ENCODE measurements at places on chromosomes 11 and 22.

GRCh38 chr11:123616505-123617198 is 37.8 kb downstream of the SCN3B start:
- DNase-seq = no peak

GRCh38 chr11:120608760-120609211 is 97.2 kb downstream of the GRIK4 start:
- no peak for DNase-seq

DNA sequence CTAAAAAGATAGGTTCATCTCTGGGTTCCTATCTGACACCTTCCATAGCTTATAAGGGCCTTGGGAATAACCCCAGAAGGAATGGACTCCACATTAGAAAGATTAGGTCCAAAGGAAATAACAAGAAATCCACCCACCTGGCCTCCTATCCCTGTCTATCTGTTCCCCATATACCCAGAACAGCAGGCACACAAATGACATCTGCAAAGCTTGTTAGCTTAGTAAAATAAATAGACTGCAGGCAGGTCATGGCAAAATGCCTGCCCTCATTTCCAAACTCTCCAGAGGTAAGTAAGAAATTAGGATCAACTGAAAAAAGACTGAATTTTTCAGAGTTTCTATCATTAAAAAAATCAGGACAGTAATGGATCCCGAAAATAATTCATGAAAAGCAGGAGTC is 489.5 kb downstream of the DLG2 start:
- DNase-seq = no peak

DNA sequence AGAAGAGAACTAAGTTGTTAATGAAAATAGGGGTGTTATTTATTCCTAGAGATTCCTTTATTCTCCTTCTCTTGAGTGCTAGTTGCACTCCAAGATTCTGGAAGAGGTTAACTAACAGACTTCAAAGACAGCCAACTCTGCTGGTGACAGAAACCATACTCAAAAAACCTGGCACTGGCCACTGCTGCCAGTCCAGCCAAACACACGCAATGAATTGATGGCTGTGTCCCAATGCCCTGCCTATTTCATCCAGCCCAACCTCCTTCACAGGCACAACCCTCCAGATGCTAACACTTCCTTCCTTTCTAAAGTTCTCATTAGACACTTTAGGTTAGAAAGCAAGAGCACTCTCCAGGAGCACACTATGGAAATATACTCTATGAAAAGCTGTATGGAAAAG is 150.8 kb upstream of the C11orf58 start:
- no peak for DNase-seq

DNA sequence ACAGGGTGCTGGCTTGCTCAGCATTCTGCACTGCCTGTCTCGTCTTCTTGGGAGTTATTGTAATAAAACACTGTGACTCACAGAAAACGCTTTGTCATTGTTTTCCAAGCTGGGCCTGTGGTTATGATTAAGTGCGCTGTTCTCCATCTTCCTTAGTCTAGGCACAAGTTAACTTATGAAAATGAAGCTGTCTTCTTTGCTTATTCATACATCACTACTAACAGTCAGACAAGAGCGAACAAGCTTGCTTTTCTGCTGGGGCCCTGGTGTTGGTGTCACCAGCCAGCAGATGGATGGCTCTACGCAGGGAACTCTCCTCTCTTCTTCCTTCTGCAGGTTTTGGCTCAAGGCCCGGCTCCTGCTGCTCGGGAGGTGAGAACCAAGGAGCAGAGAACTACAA is 380.1 kb upstream of the SYN3 start:
- no peak for DNase-seq

- no peak for DNase-seq
Measured at GRCh38 chr11:32141745-32142546, 51.1 kb downstream of the RCN1 start.

GRCh38 chr11:119263352-119263940 is 53.5 kb downstream of the MCAM start:
- DNase-seq = no peak

DNA sequence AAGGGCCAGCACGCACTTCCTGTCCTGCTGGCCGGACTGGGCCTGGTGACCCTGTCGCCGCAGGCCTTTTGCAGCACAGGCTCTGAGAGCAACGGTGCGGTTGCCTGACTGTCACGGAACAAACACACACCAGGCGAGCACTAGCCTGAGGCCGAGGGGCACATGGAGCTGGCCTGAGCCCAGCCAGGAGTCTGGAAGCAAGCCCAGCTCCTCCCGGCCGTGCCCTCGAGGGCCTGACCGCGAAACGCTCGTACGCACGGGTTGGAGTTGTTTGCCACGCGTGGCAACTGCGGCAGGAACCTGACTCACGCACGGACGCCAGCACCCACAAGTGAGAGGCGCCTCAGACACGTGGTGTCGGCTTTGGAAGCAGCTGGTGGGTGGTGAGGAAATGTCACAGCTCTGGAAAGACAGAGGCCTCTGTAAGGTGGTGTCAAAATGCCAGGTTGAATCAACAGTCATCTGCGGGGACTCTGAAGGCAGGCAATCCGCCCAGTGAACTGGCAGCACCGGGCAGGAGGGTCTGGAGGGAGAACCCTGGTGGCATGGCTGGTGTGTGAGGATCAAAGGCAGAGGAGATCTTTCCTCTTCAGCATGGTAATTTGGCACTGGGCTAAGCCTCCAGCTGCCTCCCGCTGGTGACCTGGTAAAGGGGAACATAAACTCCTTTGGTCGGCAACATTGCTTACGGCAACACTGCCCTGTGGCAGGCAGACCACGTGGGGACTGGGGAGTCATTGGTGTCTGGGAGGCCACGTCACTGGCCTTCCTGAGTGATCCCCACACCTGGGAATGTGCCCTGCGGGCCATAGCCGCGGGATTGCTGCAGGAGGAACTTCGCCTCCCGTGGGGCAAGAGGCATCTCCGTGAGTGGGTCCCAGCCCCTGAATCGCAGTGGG is 15.3 kb upstream of the IL17REL start:
- DNase-seq = peak; percentile 50

GRCh38 chr11:32034680-32035079 is 56.2 kb upstream of the RCN1 start:
- no peak for DNase-seq

- DNase-seq = no peak
Measured at GRCh38 chr11:50098186-50098725, 65.6 kb downstream of the OR4C45 start.

DNA sequence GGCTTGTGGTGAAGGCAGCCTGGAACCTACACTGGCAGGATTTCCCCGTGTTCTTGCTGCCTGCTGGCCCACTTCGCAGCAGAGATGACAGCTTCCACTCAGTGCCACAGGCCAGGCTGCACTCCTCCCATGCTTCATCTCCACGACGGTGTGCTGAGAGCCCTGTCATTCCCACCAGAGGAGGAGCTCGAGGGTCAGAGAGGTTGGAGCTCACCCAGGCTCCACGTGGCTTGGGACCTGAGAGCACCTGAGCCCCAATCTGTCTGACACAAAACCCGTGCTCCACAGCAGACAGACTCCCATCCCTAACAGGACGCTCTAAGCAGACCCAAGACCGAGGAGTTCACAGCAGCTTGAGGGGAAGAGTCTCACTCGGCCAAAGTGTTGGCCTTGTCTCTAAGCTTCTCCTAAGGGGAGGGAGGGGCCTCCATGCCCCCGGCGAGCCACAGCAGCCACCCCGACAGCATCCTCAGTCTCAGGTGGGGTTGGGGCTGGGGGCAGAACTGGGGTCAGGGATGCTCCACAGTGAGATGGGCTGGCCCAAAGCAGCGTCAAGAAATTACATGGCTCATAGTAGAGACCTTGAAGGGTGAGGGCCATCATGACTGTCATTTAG is 10.7 kb downstream of the LRFN4 start:
- no peak for DNase-seq

- no peak for DNase-seq
Measured at GRCh38 chr11:1017269-1018005, 19.1 kb downstream of the MUC6 start.

DNA sequence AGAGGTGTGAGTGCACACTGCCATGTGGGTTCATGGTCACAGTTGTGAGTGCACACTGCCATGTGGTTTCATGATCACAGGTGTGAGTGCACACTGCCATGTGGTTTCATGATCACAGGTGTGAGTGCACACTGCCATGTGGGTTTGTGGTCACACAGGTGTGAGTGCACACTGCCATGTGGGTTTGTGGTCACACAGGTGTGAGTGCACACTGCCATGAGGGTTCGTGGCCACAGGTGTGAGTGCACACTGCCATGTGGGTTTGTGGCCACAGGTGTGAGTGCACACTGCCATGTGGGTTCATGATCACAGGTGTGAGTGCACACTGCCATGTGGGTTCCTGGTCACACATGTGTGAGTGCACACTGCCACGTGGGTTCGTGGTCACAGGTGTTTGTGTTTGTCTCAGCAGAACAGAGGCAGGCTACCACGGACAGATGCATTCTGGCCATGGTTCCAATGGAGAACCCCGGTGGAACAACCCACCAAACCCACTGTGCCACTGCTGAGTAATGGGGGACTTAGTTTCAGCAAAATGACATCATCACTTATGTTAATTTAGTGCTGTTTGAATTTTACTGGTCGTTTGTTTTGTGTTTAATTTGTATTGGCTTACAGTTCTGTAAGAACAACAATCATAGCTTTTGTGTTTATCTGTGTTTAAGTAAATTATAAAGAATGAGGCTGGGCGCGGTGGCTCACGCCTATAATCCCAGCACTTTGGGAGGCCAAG is 57.2 kb downstream of the RPS6KA4 start:
- no peak for DNase-seq

- no peak for DNase-seq
Measured at GRCh38 chr22:40055143-40055883, 60.6 kb downstream of the FAM83F start.

DNA sequence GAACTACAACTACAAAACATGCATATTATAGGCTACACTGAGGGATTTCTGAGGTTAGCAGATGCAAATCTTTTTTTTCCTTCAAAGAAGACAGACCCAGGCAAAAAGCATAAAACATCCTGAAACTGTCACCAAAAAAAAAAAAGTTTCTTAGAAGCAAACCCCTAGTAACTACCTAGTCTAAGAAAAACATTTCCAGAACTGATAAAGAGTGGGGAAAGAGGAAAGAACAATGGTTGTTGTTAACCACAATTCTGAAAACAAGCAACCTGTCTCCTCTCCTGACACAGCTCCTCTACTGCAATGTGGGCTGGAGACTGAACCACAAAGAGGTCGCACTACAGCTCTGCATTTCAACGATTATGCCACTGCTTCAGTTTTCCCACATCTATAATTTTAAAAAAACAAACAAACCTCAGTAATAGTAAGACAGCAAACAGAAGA is 15.0 kb downstream of the DENND5A start:
- DNase-seq = no peak

GRCh38 chr22:38477585-38477984 is 9.7 kb downstream of the KDELR3 start:
- no peak for DNase-seq

- DNase-seq = no peak
Measured at GRCh38 chr11:61617515-61617914, 36.6 kb upstream of the SYT7 start.

DNA sequence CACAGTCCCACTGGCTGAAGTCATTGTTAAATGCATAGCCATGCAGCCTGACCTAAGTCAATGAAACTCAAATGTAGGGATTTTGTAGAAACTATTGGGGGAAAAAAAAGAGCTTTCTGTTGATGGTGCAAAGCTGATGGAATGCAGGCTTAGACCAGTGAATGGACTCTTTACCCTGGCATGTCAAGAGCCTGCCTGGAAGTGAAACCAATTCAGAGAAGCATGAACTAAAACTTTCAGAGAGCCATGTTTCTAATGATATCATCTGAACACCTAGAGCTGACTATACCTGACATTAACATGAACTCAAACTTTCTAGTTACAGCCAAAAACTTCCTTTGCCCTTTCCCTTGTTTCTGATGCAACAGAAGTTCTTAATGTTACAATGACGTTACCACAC is 89.0 kb downstream of the APIP start:
- no peak for DNase-seq

- no peak for DNase-seq
Measured at GRCh38 chr11:36567694-36568093, at the start of gene RAG1. TSS of gene RAG1 (plus strand) at chr11:36568007. CDS start at chr11:36573305, 5,298 bp downstream.

- DNase-seq = no peak
Measured at GRCh38 chr22:30591191-30591587, 521 bp downstream of the PES1 start.

- no peak for DNase-seq
Measured at GRCh38 chr11:111829185-111829968, 42.0 kb downstream of the ALG9 start.

DNA sequence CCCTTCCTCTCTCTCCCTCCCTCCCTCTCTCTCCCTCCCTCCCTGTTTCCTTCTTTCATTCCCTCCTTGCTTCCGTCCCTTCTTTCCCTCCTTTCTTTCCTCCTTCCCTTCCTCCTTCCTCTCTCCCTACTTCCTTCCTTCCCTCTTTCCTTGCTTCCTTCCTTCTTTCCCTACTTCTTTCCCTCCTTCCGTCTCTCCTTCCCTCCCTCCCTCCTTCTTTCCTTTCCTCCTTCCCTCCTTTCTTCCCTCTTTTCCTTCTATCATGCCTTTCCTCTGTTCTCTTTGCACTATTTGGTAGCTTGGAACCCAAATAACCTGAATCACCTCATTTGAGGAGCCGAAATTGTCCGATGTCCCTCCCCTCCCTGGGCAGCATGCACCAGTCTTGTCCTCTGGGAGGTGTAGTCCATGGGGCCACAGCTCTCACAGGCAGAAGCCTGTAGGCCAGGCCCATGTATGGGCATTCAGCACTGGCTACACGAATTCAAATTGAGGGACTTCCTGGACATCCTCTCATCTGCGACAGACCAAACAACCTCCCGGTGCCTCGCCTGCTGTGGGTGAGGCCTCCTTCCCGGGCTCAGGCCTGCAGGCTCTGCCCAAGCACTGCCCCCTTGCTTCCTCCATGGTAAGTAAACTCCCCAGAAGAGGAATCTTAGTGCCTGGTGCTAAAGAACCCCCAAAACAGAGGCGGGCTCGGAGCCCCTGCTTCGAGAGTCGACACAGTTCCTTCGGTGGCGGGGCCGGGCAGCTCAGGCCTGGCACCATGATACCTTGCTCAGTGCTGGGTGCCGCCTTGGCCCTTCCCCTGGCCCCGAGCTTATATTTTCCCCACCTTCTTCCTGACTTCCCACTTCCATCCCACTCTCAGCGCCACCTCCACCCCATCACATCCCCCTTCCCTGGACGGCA is 454.1 kb upstream of the CADM1 start:
- DNase-seq = peak; percentile 72

GRCh38 chr11:117226388-117227385 is 5.2 kb downstream of the PCSK7 start:
- DNase-seq = peak; percentile 59

DNA sequence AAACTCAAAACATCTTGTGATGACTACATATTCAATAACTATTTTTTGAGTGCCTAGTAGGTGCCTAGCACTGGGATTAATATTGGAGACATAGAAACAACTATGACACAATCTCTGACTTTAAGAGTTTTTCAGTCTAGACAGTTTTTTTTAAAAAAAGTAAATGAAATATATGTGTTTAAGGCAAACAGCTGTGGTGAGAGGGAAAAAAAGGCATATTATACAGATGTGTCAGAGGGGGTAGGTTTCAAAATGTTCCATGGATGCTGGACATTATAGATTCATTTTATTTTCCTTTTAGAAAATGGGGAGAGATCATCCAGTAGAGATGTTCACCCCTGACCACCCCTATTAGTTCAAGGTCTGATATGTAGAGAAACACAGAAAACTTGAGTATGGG is 90.8 kb downstream of the LUZP2 start:
- no peak for DNase-seq

- DNase-seq = peak; percentile 92
Measured at GRCh38 chr22:39472570-39473556, 16.1 kb downstream of the MGAT3 start.

GRCh38 chr11:78943154-78943553 is 368.5 kb upstream of the NARS2 start:
- DNase-seq = no peak

- DNase-seq = no peak
Measured at GRCh38 chr22:42651134-42651533, 1.9 kb upstream of the CYB5R3 start.

Measured in DMS153 (cell line).